ENCODE measurements at places on chromosomes 12 and 14.

- no peak for DNase-seq
Observed at GRCh38 chr12:109912855-109913321, 12.8 kb downstream of the TCHP start.

DNA sequence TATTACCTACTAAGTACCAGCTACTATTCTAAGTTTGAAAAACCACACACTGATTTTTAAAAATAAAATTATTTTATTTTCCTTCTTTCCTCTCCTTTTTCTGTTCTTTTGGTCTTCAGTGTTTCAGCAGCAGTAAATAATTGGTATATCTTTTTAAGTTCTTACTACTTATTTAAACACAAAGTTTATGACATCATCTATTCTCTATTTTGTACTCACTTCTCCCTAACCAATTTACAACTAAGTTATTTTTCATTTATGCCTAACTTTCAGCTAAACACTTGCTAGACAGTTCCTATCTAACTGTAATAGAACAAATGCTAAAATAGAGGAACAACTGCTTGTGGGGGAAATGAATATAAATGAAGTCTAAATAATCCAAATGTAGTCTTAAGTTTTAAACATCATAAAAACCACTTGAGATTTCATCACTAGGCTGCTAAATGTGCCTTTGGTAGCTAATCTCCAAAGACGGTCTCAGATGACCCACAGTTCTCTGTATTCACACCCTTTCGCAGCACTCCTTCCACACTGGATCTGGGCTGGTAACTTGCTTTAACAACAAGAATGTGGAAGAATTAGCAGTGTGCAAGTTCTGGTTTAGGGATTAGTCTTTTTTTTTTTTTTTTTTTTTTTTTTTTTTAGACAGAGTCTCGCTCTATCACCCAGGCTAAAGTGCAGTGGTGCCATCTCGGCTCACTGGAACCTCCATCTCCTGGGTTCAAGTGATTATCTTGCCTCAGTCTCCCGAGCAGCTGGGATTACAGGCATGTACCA is 41.0 kb downstream of the TFCP2 start:
- no peak for DNase-seq

DNA sequence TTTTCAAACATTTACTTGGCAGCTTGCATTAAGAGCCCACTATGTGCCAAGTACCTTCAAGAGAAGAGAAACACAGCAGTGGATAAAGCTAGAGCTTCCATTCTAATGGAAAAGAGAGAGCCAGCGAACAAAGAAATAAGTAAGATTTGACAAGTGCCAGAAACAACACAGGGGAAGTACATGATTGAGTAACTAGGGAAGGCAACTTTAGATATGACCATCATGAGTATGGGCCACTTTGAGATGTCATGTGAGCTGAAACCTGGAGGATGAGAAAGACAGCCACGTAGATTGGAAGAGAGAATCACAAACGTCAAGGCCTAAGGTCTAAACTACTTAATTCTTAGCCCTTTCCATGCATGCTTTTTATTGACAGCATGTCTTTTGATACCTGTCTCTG is 121.4 kb downstream of the ITPR2 start:
- no peak for DNase-seq

DNA sequence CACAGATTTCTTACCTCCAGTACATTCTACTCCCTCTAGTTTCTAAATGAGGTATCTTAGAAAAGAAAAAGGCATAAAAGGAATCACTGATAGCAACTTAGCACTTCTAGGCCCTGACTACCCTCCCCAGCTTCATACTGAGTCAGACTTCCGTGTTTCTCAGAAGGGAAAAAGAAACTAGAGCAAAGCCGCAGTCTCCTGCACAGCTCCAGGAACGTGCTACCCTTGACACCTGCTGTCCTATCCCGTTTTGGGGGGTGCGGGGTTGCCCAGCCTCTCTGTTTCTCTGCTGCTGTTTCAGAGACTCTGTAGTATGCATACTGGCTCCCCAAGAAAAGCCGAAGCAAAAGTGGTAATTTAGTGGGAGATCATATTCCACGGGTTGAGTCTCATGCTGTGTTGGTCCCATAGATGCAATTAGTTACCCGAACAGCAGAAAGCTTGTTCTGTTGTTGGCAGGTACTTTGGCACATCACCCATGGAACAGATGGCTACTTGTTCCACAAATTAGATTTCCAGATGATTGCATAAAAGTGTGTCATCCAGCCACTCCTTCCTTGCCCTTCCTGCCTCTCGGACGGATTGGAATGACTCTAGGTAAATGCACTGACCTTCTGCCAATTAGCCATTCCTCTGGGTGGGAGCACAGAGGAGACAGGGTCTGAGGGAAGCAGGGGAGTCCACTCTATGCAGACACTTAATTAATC is 438.1 kb downstream of the FUT8 start:
- no peak for DNase-seq

DNA sequence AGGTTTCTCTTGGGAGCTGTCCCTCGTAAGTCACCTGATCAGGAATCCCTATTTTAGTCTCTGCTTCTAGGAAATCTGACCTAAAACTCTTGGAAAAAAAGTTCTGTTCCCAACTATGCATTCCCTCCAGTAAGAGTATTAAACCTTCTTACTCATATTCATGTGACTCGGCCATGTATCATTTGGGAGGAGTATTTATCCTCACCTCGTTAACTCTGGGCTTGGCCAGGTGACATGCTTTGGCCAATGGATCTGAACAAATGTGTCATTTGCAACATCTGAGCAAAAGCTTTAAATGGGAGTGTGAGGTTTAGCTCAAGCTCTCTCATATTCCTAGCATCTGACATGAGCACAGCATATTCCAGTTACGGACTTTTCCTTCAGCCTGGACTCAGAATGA is 226.8 kb downstream of the NUAK1 start:
- DNase-seq: peak; percentile 41

- DNase-seq: no peak
Observed at GRCh38 chr12:122031342-122032216, 9.9 kb downstream of the BCL7A start.

- no peak for DNase-seq
Observed at GRCh38 chr14:92589213-92589852, 75.8 kb downstream of the RIN3 start.

- no peak for DNase-seq
Observed at GRCh38 chr14:63895510-63895909, 42.7 kb downstream of the SYNE2 start.

GRCh38 chr12:127600211-127600610 is 666.8 kb upstream of the TMEM132C start:
- DNase-seq: peak; percentile 7

DNA sequence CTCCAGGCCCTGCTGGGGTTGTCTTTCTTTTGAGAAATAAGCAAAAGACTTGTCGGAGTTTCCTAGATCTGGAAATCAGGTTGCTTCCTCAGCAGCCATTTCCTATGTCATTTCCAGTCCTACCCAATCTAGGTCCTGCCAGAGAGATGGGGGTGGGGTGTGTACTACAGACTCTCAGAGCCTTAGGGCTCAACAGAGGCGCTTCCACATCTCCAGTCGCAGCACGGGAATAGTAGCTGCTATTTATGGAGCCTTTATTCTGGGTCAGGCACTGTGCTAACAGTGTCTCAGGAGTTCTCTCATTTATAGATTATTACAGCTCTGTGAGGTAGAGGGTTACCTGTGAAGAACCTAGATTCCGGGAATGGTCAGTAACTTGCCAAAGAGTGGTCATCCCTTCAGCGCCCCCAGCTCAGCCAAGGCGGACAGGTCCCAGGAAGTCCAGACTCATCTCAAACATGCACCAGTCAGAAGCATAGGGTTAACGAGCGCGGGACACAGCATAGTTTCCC is 21.9 kb downstream of the DHRS2 start:
- DNase-seq: no peak

All from SW480 (cell line).